ENCODE measurements at places on chromosomes 5 and 9.

- no peak for DNase-seq
These were observed 59.1 kb upstream of the FBXW11 start for GRCh38 chr5:172065431-172066065.

DNA sequence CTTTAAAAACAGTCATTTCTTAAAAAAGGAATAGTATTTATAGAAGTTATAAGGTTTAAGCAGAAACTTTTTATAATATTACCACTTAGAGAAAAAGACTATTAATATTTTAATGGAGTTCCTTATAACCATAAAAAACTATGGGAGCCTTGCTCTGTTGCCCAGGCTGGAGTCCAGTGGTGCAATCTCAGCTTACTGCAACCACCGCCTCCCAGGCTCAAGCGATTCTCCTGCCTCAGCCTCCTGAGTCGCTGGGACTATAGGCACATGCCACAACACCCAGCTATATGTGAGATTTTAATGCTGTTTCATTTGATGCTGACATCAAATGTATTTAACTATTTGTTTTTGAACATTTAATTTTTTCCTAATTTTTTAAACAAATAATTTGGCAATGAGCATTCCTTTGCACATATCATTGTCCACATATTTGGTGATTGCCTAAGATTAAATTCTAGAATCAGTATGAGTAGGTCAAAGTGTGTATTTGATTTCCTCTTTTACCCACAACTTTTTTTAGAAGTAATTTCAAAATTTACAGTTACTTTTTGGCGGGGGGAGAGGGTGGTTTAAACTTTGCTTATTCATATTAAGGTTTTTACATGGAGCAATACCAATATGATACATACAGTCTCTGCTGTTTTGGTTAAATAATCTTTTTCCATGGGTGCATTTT lies 235.5 kb downstream of the ARHGEF28 start:
- DNase-seq: no peak

DNA sequence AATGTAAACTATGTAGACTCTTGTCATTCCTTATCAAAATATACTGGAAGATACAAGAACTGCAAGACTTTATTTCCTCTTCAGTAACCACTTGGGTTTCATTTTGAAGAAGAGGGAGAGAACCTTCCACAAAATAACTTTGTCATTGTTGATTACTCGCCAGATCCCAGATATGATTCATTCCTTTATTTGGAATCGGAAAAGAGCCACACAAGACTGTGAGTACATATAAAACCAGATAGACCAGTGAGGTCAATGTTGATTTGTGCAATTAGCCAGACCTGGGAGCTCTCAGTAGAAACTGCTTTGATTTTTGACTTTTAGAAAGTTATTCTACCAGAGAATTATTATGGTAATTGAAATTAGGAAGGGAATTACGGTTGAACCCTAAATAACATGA lies 146.1 kb downstream of the TMEM167A start:
- peak; percentile 89 for DNase-seq

DNA sequence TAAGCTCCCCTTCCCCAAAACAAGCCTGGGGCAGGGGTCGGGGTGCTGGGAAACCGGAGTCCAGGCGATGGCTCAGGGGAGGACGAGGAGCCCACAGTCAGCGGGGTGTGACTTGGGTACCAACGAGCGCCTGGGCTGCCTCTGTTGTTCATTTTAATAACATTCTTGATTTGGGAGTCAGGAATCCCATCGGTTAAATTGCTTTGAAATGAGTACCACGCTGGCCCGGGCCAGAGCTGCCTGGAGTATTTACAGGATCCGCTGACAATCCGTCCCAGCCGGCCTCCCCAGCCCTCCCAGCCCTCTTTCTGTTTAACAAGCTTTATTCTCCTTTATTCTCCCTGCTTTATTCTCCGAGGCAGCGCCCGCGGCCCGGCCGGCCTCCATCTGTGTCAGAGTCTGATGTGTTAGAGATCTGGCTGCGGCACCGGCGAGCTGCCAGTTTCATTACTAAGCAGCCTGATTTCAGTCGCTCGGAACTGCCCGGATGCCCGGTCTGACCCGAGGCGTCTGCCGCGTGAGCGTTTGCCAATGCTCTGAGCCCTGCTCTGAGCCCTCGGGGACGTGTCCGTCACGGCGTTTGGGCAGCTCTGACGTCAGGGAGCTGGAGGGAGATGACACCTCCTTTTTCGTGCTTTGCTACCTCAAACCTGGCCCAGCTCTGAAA lies 16.5 kb upstream of the QRFP start:
- DNase-seq: peak; percentile 90

- DNase-seq: peak; percentile 38
These were observed 99.1 kb upstream of the CKMT2 start for GRCh38 chr5:81134066-81134465.

GRCh38 chr5:22650511-22650910 lies 202.6 kb downstream of the CDH12 start:
- DNase-seq: no peak

All from epithelial cell of esophagus (primary cell).